ENCODE measurements at places on chromosomes 3 and 15.

- DNase-seq = peak; percentile 68
Observed at GRCh38 chr3:116394365-116394764, 50.9 kb downstream of the LSAMP start.

DNA sequence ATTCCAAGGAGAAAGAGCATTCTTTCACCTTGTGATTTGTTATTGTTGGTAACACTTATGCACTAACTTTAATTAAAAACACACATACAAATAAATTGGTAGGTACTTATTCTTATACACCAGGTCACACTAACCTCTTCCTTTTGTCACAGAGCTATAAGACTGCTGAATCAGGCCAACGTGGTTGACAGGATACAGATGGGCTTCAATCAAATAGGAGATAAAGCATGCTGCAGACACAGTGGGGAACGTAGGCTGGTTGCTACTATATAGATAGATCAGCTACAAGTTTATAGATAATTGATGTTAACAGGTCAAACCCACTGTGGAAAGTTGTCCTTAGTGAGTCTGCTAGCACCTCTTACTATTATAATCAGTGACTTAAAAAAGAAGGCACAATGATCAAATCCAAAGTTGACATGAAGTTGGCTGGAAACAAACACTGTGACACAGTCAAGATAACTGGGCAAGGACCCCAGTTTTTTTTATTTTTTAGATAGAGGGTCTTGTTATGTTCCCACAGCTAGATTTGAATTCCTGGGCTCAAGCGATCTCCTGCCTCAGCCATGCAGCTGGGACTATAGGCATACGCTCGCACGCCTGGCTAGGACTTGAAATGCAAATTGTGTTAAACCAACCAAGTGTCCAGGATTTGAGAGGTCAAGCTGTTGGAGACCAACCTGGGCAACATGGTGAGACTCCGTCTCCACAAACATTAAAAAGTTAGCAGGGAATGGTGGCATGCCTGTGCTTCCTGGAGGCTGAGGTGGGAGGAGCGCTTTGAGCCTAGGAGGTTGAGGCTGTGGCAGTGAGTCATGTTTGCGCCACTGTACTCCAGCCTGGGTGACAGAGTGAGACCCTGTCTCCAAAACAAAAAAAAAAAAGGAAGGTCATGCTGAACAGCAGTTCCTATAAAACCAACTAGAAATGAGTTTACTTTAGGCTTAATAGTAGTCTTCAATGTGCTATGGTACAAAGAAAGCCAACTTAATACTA is 97.9 kb upstream of the MEX3B start:
- DNase-seq = no peak

DNA sequence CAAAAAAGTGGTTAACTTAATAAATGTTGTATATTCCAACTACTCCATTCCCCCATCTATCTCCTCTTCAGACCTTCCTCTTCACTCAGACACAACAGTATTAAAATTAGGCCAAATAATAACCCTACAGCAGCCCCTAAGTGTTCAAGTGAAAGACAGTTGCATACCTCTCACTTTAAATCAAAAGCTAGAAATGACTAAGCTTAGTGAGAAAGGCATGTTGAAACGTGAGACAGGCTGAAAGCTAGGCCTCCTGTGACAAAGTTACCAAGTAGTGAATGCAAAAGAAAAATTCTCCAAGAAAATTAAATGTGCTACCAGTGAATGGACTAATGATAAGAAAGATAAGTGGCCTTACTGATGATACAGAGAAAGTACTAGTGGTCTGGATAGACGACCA is 71.7 kb downstream of the ANKRD28 start:
- no peak for DNase-seq

- no peak for DNase-seq
Observed at GRCh38 chr15:93289941-93290617, 201.1 kb upstream of the RGMA start.

GRCh38 chr3:62870321-62870720 is 4.9 kb downstream of the CADPS start:
- no peak for DNase-seq

DNA sequence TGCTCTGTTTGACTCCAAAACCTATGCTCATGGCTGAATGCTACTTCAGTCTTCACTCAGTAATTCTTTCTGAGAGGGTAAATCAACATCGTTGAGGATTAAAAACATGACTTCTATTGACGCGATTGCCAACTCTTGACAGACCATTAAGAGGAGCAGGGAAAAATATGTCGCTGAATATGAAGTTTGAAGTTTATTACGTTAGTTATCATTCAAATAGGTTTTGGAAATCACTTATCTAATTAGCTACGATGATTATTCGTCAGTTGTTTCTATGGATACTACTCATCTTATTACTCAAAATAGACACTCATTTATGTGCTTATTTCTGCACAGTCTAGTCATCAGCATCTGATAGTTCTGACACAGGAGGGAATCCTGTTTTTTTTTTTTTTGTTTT is 279.2 kb upstream of the TBL1XR1 start:
- no peak for DNase-seq

DNA sequence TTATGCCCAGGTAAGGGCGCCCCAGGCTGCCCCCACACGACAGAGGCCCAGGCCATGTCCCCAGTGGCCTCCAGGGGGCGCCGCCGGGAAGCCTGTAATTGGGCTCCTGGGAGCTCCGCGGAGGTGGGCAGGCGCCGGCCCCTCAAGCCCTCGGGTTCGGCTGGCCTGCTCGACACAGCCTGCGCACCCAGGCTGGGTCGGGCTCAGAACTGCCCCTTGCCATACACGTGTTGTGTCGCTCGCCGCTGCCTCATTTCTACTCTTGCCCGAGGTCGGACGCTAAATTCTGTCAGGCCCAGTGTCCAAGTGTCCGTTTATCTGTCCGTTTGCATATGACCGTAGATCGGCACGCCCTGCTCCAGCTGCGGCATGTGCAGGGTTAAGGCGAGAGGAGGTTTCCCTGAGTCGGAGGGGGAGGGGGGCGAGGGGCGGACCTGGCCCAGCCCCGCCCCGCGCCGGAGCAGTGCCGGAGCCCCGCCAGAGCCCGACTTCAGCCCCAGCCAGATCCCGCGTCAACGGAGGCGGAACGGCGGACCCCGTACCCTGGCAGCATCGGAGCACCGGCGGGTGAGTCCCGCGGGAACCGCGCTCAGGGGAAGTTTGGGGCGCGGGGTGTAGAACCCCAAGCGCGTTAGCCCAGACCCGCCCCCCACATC is at the start of gene KLHDC8B:
Gene KLHDC8B (plus strand): TSS at position 480 of the 656 bp plus-strand sequence. CDS start 1,172 bp downstream, outside the sequence.
- DNase-seq = peak; percentile 74

DNA sequence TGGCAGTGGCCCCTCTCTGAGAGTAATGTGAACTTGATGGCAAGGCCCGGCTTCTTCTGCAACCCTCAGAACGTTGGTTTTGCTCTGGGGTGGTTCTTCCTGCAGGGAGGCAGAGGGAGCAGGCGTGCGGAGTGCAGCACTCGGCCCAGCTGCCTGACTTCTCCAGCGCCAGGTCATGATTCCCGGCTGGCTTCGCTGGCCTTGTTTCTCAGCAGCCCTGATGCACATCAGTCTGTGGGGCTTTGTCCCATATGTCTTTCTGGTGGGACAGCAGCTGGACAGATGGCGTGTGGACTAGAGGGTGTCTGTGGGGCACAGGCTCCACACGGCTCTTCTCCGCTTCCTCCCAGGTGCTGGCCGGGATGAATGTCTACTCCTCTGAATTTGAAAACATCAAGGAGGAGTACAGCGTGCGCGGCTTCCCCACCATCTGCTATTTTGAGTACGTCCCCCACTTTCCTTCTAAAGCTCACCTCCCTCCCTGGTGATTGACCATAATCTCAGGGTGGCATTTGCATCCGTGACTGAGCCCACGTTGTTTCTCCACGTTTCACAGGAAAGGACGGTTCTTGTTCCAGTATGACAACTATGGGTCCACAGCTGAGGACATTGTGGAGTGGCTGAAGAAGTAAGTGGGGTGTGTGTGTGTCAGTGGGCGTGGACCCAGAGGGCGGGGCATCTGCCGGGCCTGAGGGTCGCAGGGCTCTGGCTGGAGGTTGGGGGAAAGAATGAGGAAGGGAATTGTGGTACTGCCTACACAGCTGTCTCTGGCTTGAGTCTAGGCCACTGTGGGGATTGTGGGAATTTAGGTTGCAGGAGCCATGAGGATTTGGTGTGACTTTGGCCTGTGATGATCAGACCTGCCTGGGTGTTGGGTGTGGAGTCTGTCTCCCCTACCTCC is 57.1 kb downstream of the PDIA5 start:
- no peak for DNase-seq

DNA sequence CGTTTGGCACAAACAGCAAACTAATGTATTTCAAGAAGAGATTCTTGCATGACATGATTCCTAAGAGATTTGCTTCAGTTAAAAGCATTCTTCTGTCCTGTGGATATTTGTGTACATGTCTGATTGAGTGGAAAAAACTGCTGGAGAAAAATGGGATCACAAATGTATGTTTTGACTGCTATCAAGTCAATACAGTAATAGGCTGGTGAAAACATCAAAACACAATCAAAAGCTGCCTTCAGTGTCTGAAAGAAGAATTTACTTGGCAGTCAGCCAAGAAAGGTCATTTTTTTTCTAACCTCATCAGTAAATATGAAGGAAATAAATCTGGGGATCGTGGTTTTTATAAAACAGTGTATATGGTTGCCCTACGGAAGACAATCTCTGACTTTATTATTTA is 1214.8 kb downstream of the NSUN3 start:
- no peak for DNase-seq

GRCh38 chr3:52069855-52070254 is 13.5 kb upstream of the DUSP7 start:
- DNase-seq = no peak

DNA sequence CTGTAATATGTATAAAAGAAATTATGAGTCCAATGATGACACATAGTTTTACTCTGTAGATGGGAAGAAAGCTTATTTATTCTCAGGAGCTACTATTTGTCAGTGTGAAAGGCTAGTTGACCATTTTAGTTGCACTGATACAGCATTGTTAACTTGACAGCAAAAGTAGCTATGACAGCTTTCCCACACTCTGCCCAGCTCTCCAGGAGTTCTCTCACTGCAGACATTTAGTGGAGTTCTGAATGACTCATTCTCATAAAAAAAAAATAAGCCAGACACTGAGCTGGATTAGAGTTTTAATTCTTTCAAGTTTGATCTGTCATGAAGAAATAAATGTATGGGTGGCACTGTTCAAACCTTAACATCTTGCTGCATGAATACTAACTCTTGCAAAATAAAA is 77.2 kb upstream of the CFAP20DC start:
- DNase-seq = no peak

- DNase-seq = peak; percentile 65
Observed at GRCh38 chr3:160401291-160402095, 2.0 kb downstream of the SMC4 start.

- no peak for DNase-seq
Observed at GRCh38 chr15:64842096-64842939, 603 bp downstream of the PLEKHO2 start.

- DNase-seq = no peak
Observed at GRCh38 chr3:44862226-44862637, 520 bp downstream of the TMEM42 start.

DNA sequence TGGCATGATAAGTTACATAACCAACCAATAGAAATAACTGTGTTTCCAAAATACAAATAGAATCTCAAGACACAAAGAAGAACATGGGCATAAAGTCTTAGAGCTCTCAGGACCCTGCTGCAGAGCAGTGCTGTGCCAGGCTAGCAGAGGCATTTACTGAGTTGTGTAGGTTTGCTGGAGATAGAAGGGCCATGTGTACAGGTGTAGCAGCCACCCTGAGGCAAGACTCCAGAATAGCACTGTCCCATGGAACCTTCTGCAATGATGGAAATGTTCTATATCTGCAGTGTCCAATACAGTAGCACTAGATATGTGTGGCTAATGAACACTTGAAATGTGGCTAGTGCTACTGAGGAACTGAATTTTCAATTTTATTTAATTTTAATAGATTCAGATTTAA is 267.0 kb upstream of the UMPS start:
- DNase-seq = no peak

- DNase-seq = no peak
Observed at GRCh38 chr15:84112025-84112424, 123.5 kb upstream of the GOLGA6L4 start.

GRCh38 chr15:92853222-92853621 is 46.9 kb upstream of the CHD2 start:
- DNase-seq = no peak

- no peak for DNase-seq
Observed at GRCh38 chr3:171465763-171466162, 5.6 kb upstream of the TNIK start.

GRCh38 chr3:111915905-111916304 is 56.8 kb downstream of the PHLDB2 start:
- no peak for DNase-seq

- DNase-seq = no peak
Observed at GRCh38 chr3:71563827-71564226, 19.7 kb downstream of the FOXP1 start.

- DNase-seq = no peak
Observed at GRCh38 chr15:45958924-45959323, 324.1 kb downstream of the SQOR start.

DNA sequence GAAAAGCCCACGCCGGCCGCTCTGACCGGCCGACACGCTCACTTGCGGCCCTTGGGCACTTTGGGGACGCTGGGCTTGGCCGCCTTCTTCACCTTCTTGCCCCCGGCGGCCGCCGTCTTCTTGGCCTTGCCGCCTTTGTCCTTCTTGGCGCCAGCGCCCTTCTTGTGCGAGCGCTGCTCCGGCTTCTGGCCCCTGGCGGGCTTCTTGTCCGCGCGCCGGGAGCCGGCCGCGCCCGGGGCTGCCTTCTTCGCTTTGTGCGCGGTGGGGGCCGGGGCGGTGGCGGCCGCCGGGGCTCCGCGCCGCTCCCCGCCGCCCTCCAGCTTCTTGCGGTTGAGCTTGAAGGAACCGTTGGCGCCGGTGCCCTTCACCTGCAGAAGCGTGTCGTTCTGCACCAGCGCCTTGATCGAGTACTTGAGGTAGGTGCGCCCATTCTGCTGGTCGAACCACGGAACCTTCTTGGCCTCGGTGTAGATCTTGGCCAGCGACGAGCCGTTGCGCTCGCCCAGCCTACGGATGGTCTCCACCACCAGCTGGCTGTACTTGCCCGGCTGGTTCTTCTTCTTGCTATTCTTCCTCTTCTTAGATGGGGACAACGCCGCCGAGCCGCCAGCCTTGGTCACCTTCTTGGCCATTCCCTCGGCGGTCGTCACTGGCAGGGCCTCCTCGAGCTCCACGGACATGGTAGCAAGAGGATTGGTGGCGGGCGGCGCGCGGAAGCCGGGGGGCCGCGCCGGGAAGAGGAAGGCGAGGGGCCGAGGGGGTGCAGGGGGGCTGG is 36.7 kb downstream of the HMCES start:
- peak; percentile 28 for DNase-seq

- DNase-seq = no peak
Observed at GRCh38 chr3:132209855-132210254, 107.4 kb upstream of the ACP3 start.

- no peak for DNase-seq
Observed at GRCh38 chr15:90603893-90604292, 74.2 kb downstream of the CRTC3 start.

- DNase-seq = peak; percentile 82
Observed at GRCh38 chr15:40340740-40341400, at the start of gene CCDC9B. Gene CCDC9B (minus strand): TSS chr15:40340939. CDS start chr15:40340819, 120 bp downstream.

DNA sequence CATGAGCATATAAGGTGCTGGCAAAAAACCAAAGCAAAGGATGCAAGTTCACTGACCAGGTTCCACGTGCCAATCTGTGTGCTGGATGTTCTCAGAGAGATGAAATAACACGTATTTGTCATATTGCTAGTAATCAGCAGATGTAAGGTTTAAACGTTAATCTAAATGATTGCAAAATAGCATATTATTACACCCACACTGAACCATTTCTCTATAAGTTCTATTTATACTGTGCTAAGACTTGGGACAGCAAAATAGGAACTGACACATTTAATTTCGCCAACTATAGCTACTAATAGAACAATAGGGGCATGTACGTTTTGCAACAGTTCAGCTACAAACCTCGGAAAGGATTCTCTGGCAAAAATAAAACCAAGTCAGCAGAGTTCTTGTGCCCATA is 350.3 kb upstream of the ZNF385D start:
- DNase-seq = no peak
